CD4-positive, alpha-beta T cell treated with Interleukin-12 subunit alpha and Interleukin-12 subunit beta, for 1 hour (primary cell): ENCODE measurements at places on chromosomes 3 and 15.

DNA sequence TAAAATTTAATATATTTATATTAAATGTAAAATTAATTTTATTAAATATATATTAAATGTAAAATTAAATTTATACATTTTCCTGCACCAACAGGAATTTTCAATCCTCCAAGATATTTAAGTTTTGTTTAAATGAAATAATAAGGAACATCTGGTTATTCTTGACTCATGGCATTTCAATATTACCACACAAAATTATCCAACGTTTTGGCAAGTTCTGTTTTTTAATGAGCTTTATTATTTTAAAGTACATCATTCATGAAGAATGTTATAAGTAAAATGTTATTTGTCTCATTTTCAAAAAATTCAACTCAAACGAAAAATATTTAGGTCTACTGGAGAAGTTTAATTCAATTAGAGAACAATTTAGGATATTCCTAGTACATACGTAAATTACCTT is 811.4 kb downstream of the NAALADL2 start:
- DNase-seq, result no peak

DNA sequence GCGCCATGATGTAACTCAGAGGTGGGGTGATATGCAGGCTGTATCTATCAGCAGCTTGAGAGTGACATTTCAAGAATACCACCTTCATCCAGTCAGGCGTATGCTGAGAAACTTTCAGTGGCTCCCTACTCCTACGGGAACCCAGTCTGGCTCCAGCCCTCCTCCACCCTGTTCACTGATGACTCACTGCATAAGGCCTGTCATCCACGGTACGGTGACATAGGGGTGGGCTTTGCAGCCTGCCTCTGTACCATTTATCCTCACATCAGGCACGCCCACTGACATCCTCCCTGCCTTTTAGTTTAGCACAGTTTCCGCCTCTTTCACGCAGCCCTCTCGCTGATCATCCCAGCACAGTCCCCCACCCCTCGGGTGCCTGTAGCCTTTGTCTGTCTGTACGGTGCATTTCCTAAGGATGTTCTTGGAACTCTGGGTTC is 11.7 kb downstream of the PXYLP1 start:
- peak; percentile 51 for DNase-seq

GRCh38 chr3:175511219-175511785 is 652.2 kb downstream of the NAALADL2 start:
- DNase-seq, result no peak

- no peak for DNase-seq
Measured at GRCh38 chr15:99341786-99342185, 90.5 kb downstream of the LRRC28 start.

- DNase-seq, result no peak
Measured at GRCh38 chr3:31361371-31362273, 171.1 kb upstream of the STT3B start.

DNA sequence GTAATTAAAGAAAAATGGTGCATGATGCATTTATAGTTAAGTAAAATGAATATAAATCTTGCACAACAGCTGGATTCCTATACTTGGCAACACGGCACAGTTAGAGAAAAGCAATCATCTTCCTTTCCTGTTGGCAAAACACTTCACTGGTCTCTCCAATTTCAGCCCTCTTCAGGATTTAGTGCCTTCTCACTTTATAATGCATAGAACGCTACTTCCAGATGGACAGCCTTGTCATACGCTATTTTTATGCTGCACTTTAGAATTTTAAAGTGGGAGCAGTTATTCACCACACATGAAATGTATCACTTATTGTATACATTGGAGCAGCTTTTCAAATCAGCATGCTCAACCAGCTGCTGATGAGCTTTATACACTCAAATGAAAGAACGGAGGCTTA is 194.4 kb upstream of the GBE1 start:
- no peak for DNase-seq

DNA sequence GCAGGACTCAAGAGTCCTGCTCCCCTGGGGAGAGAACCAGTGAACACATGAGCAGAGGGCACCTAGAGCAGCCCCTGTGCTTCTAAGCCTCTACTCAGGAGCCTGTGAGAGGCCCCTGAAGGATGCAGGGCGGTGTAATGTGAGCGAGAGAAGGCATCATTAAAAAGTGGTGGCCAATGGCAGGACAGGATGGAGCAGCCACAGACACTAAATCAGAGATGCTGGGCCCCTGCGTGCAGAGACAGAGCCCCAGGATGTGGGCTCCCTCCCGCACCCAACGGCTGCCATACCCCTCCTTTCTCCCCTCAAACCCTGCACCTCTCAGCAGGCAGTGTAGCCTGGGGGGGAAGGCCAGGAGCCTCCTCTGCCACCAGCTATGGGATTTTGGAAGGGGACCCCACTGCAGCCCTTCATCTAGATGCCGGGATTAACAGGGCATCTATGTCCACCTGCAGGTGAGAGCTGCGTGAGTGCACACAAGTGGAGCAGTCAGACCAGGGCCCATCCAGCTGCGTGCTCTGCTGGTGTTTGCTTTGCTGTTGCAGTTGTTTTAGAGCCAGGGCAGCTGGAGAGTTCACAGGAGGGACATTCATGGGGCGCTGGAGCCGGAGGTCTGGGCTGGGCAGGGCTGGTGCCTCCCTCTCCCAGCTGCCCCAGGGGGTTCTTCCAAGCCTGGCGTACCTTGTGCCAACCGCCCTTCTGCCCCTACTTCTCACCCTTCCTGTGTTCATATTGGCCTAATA is 5.1 kb upstream of the IQSEC1 start:
- DNase-seq, result no peak

GRCh38 chr3:194314388-194315068 is 36.6 kb downstream of the CPN2 start:
- DNase-seq, result no peak

DNA sequence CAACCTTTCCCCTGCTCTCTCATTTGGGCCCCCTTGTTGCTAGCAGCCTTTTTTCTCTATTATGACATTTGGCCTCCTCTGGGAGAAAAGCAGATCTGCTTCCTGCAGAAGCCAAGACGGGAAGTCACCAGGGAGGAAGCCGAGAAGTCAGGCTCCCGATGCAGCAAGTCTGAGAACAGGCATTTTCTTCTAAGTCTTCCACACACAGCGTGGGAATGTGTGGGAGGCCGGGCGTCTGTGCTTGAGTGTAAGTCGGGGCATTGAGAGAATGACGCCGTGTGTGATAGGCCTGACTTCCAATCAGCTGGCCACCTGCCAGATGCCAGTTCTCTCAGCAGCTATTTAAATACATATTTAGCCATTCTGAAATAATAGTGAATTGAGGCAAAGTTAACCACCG is 75.8 kb upstream of the FAM98B start:
- no peak for DNase-seq

GRCh38 chr3:64063207-64063982 is 40.1 kb upstream of the PSMD6 start:
- no peak for DNase-seq

- no peak for DNase-seq
Measured at GRCh38 chr3:42686832-42687650, 1.7 kb downstream of the KLHL40 start.

- no peak for DNase-seq
Measured at GRCh38 chr3:106117490-106117858, 248.7 kb upstream of the CBLB start.

DNA sequence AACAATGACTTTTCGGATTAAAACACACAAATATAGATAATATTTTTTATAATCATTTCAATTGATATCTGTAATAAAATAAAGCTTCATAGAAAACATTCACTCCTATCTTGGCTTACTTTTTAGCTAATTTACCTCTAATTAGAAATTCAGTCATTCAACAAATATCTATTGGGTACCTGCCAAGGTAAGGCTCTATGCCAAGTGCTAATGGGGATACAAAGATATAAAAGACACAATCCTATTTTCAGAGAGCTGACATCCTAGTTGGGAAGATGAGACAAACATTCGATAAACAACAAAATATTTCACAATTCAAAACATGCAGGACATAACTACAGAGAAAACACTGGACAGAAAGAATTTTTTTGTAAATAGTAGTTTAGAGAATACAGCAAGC is 63.3 kb downstream of the ULK4 start:
- no peak for DNase-seq

GRCh38 chr3:71109241-71109976 is 474.1 kb downstream of the FOXP1 start:
- no peak for DNase-seq

DNA sequence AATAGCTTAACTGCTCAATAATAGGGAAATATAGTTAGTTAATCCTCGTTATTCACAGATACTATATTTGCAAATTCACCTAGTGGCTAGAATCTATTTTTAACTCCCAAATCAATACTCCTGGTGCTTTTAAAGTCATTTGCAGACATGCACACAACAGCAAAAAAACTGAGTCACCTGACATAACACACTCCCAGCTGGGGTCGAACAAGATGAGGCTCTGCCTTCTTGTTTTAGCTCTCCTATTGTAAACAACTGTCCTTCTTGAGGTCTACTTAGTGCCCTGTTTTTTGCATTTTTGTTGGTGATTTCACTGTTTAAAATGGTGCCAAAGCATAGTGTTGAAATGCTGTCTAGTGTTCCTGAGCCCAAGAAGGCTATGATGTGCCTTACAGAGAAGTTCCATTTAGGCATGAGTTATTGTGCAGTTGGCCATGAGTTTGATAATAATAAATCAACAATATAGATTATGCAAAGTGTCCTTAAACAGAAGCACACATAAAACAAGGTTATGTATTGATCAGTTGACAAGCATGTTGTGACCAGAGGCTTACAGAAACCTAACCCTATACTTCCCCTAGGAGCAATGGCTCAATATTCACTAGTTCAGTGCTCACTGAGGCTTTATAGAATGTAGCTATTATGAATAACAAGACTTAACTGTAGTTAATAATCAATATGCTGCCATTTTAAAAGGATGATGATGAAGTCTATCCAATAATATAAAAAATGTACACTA is 18.6 kb downstream of the MAP3K13 start:
- DNase-seq, result no peak

- no peak for DNase-seq
Measured at GRCh38 chr3:64120876-64121275, 97.6 kb upstream of the PSMD6 start.

DNA sequence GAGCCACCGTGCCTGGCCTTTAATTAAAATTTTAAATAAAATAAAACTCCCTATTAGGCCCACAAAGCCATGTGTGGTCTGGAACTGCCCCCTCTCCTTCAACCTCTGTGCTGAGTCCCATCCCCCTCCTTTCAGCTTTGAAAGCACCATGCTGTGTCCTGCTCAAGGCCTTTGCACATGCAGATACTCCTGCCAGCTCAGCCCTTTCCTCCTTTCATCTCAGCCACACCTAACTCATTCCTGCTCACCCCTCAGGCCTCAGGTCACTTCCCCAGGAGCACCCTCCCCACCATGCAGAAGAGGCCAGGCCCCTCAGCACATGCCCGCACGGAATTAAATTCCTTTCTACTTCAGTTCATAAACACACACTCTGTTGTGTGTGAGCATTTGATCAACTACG is 28.1 kb downstream of the ATRIP start:
- no peak for DNase-seq

- DNase-seq, result no peak
Measured at GRCh38 chr15:51038162-51038973, 56.3 kb downstream of the TNFAIP8L3 start.

- no peak for DNase-seq
Measured at GRCh38 chr3:69929019-69929418, 70.5 kb upstream of the SAMMSON start.

- no peak for DNase-seq
Measured at GRCh38 chr3:190089711-190090110, 31.0 kb downstream of the P3H2 start.

DNA sequence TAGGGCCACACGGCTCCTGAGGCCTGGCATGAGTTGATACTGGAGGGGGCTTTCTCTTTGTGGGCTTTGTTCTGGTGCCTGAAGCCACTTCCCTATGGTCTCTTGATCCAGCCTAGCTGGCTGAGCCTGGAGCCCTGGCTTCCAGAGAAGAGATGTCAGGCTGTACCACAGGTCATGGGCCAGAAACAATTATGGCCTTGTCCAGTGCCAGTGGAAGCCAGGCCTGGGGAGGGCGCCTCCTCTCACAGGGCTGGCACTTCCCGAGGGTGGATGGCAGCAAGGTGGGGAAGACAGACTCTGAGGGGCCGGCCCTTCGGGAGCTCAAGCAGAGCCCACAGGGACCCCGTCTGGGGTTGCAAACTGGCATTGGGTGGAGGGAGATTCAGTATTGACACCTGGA is 34.9 kb upstream of the ACAD9 start:
- DNase-seq, result no peak

DNA sequence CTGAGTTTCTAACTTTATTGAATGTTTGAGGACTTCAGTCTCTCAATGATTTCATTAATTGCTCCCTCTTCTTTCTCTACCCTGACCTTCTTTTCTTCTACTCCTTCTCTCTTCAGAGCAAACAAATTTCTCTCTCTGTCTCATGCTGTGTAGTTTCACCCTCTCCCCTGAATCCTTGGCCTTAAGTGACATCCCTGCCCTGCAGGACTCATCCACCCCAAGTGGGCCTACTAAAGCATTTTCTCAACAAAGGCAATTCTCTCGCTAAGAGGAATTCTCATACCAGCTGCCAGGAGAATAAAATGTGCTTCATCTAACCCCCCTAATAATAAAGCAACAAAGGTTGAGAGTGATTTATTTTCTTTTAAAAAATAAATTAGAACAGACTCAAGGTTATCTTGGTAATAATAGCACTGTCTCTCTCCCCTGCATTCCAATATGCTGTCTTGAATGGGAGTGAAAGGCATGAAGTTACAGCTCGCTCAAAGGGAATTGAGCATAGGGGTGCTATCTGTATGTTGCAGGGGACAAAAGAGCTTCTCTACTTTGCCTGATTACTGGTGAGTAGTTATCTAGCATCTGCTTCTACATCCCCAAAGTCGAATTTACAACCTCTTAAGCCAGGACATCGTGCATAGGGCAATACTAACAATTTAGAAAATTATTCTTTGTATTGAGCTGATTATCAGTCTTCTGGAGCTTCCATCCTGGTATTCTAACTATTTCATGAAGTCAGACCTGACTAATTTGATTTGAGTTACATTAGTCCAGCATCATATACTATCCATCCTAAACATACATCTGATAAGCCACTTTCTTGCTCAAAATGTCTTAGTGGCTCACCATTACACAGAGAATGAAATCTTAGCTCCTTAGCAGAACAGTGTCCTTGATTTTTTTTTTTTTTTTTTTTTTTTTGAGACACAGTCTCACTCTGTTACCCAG is 76.9 kb upstream of the DNAJC19 start:
- no peak for DNase-seq

DNA sequence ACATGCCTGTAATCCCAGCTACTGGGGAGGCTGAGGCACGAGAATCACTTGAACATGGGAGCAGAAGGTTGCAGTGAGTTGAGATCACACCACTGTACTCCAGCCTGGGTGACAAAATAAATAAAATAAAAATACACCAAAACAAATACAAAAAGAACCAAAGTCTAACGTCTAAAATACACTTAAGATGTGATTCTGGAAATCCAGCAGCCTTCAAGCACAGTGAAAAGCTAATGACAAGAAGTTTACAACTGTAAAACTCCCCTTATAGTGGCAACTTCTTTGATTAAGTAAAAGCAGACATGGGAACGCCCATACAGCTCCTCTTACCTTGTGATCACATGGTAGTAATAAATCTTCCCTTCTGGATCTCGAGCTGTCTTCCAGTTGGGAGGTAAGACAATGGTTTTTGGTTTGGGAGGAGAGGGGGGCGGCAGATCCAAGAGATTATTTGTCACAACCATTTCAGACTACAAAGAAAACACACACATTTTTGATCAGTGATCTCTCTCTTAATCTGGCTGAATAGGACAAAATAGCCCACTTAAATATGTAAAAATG is 62.8 kb downstream of the NBEAL2 start:
- no peak for DNase-seq

GRCh38 chr3:30626443-30627180 is 20.2 kb downstream of the TGFBR2 start:
- no peak for DNase-seq

GRCh38 chr3:155661042-155661441 is 83.8 kb downstream of the PLCH1 start:
- no peak for DNase-seq
